Common myeloid progenitor, CD34-positive (primary cell): ENCODE measurements at places on chromosomes 2 and 18.

DNA sequence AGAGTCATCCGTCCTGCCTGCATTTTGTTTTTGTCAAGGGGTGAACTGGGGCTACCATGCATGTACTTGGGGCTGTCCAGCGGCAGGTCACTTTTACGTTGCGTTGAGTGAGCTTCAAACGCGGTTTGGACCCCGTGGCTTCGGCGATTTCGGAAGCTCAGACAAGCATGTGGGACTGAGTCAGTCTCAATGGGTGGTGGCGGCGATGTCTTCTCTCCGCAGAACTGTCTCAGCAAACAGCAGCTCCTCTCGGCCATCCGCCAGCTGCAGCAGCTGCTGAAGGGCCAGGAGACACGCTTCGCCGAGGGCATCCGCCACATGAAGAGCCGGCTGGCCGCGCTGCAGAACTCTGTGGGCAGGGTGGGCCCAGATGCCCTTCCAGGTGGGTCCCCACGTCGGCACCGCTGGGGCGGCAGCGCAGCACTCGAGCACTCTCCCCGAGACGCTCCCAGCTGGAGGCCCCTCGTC, 21.3 kb downstream of the FBLN7 start:
- no peak for DNase-seq

GRCh38 chr2:152620985-152621384, 96.3 kb downstream of the PRPF40A start:
- DNase-seq: no peak

DNA sequence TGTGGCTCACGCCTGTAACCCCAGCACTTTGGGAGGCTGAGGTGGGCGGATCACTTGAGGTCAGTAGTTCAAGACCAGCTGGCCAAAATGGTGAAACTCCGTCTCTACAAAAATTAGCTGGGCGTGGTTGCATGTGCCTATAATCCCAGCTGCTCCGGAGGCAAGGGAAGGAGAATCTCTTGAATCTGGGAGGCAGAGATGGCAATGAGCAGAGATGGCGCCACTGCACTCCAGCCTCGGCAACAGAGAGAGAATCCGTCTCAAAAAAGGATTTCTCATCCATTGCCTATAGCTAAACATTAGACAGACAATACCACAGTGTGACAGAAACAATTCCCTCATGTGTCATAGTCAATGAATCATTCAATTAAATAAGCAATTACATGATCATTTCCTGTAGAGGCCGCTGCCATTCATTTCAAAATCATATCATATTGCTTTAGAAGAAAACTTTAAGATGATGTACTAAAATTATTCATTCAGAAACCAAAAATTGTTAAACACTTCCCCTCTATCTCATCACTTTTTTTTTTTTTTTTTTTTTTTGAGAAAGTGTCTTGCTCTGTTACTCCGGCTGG, 69.5 kb upstream of the TGIF1 start:
- DNase-seq: no peak

- DNase-seq: no peak
These were observed 84.3 kb downstream of the TNS1 start for GRCh38 chr2:217918308-217919024.

- DNase-seq: no peak
These were observed 45.6 kb downstream of the RAB27B start for GRCh38 chr18:54873884-54874255.

- no peak for DNase-seq
These were observed 1.8 kb downstream of the IGFBP5 start for GRCh38 chr2:216693414-216694080.

DNA sequence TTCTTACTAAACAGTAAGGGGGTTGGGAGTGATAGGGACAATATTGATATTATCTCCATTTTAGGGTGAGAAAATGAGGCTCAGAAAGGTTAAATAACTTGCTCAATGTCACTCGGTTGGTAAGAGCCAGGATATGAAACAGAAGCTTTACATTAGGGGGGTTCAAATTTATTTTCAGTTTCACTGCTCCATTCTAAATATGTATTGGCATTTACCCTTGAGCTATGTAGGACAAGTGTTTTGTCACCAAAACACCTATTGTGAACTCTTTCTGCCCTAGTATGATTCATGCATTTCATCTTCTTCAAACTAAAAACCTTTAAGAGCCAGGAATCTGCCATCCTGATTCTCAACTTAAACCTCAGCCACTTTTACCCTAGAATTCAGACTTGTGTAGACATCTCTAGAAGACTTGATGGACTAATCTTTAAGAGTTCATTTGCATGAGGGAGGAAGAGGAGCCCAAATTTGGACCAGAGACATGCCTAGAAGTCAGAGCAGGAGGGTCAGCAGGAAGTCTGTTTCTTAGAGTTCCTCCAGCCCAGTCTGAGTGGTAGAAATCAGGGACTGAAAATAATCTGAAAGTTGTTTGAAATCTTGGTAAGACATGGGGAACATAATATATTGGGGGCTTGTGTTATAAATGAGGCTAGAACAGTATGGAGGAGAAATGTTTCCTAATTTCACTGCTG, 129.4 kb upstream of the ATP5MC3 start:
- no peak for DNase-seq
